ENCODE measurements at places on chromosomes 5 and 9. TPM values are rescaled to one million over a fixed set of nuclear protein-coding genes. Genes with fewer than 3 reads are reported as not detected.

- no peaks in the 10 kb centered on the region for H3K36me3 ChIP-seq
- DNase-seq: no peak
- no peaks in the 10 kb centered on the region for H3K4me1 ChIP-seq
- H3K27me3 ChIP-seq: peaks cover 3% of the 10 kb centered on the region
- H3K27ac ChIP-seq: no peak overlapping the region
- no peak overlapping the region for H3K4me3 ChIP-seq
These were observed 200.4 kb downstream of the SREK1 start for GRCh38 chr5:66344544-66344943.

Gene IL3
- total RNA-seq: 140 TPM

DNA sequence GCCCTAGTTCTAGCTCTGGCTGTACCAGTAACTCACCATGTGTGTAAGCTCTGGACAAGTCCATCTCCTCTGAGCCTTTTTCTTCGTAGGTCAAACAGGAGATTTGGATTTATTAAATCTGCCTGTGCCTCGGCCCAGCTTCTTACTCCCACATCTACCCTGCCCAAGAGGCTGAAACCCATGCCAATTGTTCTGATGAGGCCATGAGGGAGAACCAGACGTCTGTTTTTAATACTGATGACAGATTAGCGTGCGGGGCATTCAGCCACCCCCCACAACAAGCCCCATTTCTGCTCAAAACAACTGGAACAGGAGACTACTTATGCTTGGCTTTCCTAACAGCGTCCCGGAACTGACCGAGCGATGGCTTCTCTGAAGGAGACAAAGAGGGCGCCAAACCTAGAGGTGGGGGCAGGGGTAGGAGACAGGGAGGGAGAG lies 81.2 kb upstream of the TRIM32 start:
- DNase-seq: no peak
- H3K27me3 ChIP-seq: no peaks in the 10 kb centered on the region
- H3K27ac ChIP-seq: no peak overlapping the region
- H3K36me3 ChIP-seq: no peaks in the 10 kb centered on the region
- H3K4me3 ChIP-seq: no peak overlapping the region
- no peaks in the 10 kb centered on the region for H3K4me1 ChIP-seq

- H3K4me3 ChIP-seq: no peak overlapping the region
- no peaks in the 10 kb centered on the region for H3K4me1 ChIP-seq
- H3K27me3 ChIP-seq: no peaks in the 10 kb centered on the region
These were observed 420.8 kb upstream of the EDIL3 start for GRCh38 chr5:84805473-84805872.

Gene SLC34A3
- not detected for total RNA-seq

Gene RNF183
- not detected for total RNA-seq

GRCh38 chr9:79572608-79573411 lies 1.0 kb downstream of the TLE4 start:
- no peaks in the 10 kb centered on the region for H3K27me3 ChIP-seq
- H3K4me3 ChIP-seq: peak overlapping the region; percentile 88
- H3K4me1 ChIP-seq: peaks cover 37% of the 10 kb centered on the region
- H3K27ac ChIP-seq: no peak overlapping the region

- no peaks in the 10 kb centered on the region for H3K4me1 ChIP-seq
- no peak for DNase-seq
- no peaks in the 10 kb centered on the region for H3K27me3 ChIP-seq
- no peak overlapping the region for H3K4me3 ChIP-seq
- H3K27ac ChIP-seq: no peak overlapping the region
- no peaks in the 10 kb centered on the region for H3K36me3 ChIP-seq
These were observed 63.4 kb upstream of the PALM2AKAP2 start for GRCh38 chr9:109716631-109717030.

Gene PCDHA12
- total RNA-seq: not detected

- H3K4me1 ChIP-seq: no peaks in the 10 kb centered on the region
- H3K4me3 ChIP-seq: no peak overlapping the region
- H3K36me3 ChIP-seq: no peaks in the 10 kb centered on the region
- no peak overlapping the region for H3K27ac ChIP-seq
These were observed 497.0 kb upstream of the TNC start for GRCh38 chr9:115615000-115615401.

Gene IL12B
- total RNA-seq: not detected

Gene AJM1
- total RNA-seq: 5.0 TPM

DNA sequence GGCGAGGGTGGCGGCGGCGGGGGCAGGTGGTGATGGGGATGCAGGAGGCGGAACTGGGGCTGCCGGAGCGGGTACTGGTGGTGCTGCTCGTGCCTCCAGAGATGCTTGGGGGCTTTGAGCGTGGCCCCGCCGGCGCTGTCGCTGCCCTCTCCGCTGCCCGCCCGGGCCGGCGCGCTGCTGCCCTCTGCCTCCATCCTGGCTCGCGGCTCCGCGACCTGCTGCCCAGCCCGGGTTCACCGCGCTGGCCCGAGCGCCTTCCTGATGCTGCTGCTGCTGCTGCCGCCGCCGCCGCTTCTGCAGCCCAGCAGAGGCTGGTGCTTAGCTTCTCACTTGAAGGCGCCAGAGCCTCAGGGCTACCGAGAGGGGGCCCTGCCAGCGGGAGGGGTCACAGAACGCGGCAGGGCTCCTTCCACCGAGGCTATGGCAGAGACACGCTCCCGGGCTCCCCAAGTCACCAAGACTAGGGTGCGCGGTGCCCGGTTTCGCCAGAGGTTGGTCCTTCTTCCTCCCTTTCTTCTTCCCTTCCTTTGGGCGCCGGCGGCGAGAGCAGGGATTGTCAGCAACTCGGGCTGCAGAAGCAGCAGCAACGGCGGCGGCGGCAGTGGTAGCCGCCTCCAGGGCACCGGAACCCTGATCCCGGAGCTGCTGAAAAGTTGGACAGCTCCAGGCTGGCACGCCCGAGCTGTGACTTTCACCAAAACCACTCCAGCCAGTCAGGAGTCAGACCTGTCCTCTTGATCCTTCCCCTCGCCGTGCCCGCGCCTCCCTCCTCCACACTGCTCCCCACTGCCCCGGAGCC lies at the start of gene PDE4D:
Gene PDE4D, minus strand, starts transcription at position 298 of the 799 bp plus-strand sequence.
- no peak within 1 kb of the TSS for H3K27ac ChIP-seq
- peaks cover 42% of the 10 kb centered on the region for H3K27me3 ChIP-seq
- DNase-seq: no peak
- H3K36me3 ChIP-seq: no peaks in the 10 kb centered on the region
- no peak within 1 kb of the TSS for H3K4me3 ChIP-seq

Gene KIF27
- 2.7 TPM for total RNA-seq

DNA sequence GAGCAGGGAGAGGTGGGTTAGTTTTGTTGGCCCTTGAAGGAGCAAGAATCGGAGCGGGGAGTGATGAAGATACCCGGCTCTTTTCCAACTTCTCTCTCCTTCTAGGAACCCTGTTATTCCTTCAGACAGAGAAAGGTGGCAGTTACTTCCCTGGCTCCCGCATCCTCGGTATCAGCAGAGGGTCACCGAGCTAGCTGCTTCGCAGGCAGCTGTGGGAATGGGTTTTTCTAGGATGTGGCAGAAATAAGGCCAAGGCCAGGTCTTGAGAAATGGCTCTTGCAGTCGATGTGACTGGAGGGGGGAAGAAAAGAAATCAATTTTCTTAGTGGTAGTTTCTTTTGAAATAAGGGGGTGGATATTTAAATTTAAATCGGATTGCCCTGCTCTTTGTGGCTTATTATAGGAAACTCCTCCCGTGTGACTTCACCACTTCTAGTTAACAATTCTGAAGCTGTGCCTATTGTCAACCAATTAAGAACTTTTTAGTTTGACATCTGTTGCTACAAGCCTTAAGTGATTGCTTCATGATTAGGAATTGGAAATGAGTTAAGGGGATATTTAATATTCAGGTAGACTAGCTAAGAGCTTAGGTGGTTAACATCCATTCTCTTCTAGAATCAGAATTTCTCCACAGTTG lies 1.4 kb downstream of the SAP30L start:
- no peak for DNase-seq
- H3K36me3 ChIP-seq: peaks cover 26% of the 10 kb centered on the region
- no peaks in the 10 kb centered on the region for H3K27me3 ChIP-seq
- peak overlapping the region; percentile 90 for H3K4me3 ChIP-seq

DNA sequence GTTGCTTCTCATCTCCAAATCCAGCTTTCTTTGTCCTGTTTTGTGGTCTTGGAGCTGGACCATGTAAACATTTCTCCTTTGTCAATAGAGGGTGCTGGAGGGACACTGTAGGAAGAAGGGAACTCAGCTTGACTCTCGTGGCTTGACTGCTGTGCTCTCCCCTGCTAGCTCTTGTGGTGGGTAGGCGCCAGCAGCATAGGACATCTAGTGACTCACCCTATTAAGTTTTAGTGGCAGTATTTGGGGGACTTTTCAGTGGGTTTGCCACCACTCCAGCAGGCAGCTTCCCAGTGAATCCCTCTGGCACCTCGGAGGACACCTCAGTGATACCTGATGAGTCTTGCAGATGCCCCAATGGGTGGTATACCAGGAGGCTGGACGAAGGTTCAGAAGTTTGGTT lies 97.8 kb downstream of the TSSK1B start:
- H3K27ac ChIP-seq: no peak overlapping the region
- H3K27me3 ChIP-seq: peaks cover 22% of the 10 kb centered on the region
- peaks cover 16% of the 10 kb centered on the region for H3K4me1 ChIP-seq
- no peak for DNase-seq

- no peaks in the 10 kb centered on the region for H3K4me1 ChIP-seq
- H3K4me3 ChIP-seq: no peak overlapping the region
- peaks cover 13% of the 10 kb centered on the region for H3K36me3 ChIP-seq
- H3K27ac ChIP-seq: no peak overlapping the region
These were observed 156.1 kb upstream of the ANKRD55 start for GRCh38 chr5:56389261-56389660.

DNA sequence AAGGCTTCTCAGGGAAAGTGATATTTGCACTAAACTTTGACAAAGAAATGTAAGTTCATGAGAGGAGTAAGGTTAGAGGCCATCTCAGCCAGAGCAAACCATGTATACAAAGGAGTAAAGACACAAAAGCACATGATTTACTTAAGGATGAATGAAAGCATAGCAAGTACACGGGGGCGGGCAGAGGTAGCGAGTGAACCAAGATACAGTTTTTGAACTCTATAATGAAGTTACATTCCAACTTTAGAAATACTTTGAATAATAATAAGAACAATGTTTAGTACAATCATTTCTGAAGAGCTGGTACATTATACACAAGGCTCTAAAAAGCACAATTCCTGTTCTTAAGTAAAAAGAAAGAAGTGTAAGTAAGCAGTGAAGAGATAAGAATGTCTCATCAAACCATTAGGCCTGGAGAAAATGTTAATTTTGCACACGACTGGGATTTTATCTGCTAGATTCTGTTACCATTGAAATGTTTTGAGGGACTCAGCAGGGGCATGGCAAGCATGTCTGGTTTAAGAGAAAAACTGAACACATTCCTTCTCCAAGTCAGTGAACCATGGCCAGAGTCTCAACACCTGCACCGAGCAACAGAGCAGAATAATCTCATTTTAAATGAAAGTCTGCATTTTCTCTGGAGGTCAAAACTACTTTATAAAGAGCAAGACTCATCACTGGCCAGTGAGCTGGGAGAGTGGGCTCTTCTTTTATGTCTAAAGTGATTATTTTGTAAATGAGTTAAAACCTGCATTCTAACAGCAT lies 147.6 kb upstream of the TRPM3 start:
- no peak overlapping the region for H3K27ac ChIP-seq
- DNase-seq: no peak
- H3K36me3 ChIP-seq: no peaks in the 10 kb centered on the region
- H3K4me1 ChIP-seq: no peaks in the 10 kb centered on the region
- H3K27me3 ChIP-seq: no peaks in the 10 kb centered on the region

GRCh38 chr5:112800891-112801290 lies 60.2 kb upstream of the SRP19 start:
- H3K4me1 ChIP-seq: peaks cover 3% of the 10 kb centered on the region
- no peak overlapping the region for H3K27ac ChIP-seq
- no peak for DNase-seq
- H3K36me3 ChIP-seq: peaks cover 12% of the 10 kb centered on the region
- no peak overlapping the region for H3K4me3 ChIP-seq

Gene PCDHB5
- total RNA-seq: not detected

Gene PPP6C
- 44.3 TPM for total RNA-seq
